ENCODE measurements at places on chromosomes 6 and 20.

GRCh38 chr20:60407938-60408337, 449.7 kb downstream of the CDH26 start:
- DNase-seq: no peak

GRCh38 chr6:56510984-56511531, 131.6 kb downstream of the DST start:
- no peak for DNase-seq

- no peak for DNase-seq
These were observed 3.0 kb upstream of the PHACTR2 start for GRCh38 chr6:143674483-143675381.

DNA sequence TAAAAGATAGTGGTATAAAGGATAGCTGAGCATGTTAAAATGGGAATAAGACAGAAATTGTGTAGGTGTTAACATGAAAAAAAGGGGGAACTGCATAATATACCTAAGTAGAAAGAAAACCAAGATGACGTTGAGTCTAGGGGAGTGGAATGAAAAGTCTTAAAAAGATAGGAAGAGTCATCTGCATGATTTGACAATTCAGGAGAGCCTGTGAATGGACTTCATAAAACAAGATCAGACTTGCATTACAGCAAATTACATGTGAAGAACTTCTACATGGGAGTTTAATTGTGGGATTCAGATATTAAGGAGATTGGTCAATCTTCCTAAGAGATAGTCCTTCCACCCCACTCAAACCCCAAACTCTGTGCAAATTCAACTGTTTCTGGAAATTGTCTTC, 85.5 kb downstream of the WASF1 start:
- no peak for DNase-seq
